ENCODE measurements at places on chromosomes 6 and 20.

- no peak for DNase-seq
Measured at GRCh38 chr6:151761851-151762250, 45.6 kb upstream of the ESR1 start.

GRCh38 chr6:37724530-37725220, 27.0 kb upstream of the MDGA1 start:
- DNase-seq = no peak

DNA sequence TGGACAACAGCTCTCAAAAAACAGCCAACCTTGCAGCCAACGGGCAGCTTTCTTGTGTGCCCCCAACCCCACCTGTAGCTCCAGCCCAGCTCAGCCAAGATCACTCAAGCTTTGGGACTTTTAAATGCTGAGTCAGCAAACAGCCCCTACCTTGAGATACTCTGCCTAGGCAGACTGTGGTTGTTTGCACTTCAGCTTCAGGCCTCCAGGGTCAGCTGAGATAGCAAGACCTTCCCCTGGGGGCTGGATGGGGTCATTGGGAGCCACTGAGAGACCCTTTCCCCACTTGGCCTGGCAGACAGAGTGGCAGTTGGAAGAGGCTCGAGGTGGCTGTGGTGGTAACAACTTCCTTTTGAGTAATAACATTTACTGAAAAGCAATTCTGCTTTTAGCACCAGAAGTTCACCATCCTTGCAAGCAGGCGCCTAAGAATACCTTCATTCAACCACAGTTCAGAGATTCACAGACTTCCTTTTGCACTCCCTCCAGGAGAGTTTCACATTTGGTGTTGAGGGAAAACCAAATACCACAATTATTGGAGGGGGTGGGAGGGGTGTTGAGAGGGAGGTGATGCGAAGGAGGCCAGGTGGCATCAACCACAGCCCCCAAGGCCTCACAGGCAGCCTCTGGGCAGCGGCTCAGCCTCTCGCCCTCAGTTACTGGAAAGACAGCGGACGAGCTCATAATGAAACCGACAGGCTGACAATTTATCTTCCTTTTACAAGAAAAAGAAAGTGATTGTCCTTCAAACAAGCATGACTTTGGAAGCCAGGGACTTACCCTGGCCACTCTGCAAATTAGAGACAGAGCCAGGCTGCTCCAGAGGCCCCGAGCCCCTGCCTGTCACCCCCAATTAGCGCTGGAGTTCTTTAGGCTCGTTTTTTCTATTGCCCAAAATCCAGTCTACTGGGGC, 148.1 kb downstream of the CEBPB start:
- no peak for DNase-seq

GRCh38 chr6:41713159-41713649, 22.2 kb downstream of the TFEB start:
- no peak for DNase-seq

- no peak for DNase-seq
Measured at GRCh38 chr20:50477239-50477872, 32.8 kb upstream of the PTPN1 start.
